HTR-8/SVneo (cell line): ENCODE measurements at places on chromosomes 12 and 14.

- no peak for DNase-seq
Observed at GRCh38 chr12:116415408-116416108, 138.1 kb upstream of the MED13L start.

GRCh38 chr14:56147986-56148901, 30.0 kb downstream of the PELI2 start:
- DNase-seq, result no peak

DNA sequence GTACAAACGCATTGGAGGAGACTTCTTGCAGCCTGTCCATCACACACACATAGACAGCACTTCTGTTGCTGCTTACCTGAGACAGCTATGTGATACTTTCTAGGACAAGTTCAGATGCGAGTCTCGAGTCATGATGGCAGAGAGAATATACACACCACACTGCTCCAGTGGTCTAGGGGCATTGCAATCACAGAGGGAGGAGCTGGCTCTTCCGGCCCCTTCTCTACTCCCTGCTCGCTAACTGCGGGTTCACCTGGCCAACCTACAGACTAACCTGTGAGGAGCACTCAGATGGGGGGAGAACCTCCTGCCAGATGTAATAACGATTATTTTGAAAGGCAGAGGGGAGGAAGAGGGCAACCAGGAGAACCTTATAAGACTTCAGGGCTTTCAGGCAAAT, 30.7 kb downstream of the EMP1 start:
- DNase-seq, result no peak

DNA sequence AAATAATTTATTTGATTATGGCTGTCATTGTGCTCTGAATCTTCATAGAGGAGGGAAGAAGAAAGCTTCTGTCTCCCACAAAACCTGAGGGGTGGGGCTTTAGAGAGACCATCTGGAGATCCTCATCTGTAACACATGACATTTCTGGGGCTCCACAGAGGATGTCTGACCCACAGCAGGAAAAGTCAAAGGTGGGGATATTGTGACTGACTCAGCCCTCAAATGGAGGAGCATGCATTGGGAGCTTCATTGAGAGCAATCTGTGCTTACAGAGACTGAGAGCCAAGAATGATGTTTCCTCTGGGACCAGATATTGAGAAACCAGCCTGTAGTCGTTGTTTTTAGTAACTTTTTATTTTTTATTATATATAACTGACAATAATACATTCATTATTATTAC, 158.7 kb downstream of the SYT1 start:
- no peak for DNase-seq

GRCh38 chr14:104111301-104112112, 26.0 kb downstream of the ASPG start:
- DNase-seq, result no peak

DNA sequence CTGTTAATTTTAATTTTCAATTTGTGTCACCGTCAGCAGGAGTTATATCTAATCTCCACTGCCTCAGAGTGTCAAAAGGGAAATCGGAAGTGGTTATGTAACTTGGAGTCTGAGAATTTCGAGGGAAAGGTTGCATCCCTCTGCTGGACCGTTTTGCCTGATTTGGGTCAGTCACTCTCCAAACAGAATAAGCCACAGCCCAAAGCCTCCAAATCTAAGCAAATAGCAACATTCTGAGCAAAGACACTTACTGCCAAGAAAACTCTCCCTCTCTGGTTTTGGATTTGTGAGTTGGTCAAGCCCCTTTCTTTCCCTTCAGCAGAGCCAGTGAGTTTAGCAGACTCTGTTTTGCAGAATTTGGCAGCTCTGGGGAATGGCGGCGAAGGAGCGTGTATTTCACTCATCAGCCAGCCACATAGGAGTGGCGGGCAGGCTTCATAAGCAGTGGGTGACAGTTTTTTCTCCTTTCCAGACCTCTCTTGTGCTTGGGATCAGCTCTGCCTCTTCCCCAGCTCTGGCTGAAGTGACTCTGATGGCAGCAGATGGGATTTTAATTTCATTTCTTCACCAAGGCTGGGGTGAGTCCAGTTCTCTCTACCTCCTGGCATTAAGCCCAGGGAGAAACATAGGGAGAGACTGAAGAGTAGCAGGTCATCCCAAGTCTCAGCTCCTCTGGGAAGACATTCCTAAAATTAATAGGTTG, 218.7 kb upstream of the NOS1 start:
- no peak for DNase-seq

DNA sequence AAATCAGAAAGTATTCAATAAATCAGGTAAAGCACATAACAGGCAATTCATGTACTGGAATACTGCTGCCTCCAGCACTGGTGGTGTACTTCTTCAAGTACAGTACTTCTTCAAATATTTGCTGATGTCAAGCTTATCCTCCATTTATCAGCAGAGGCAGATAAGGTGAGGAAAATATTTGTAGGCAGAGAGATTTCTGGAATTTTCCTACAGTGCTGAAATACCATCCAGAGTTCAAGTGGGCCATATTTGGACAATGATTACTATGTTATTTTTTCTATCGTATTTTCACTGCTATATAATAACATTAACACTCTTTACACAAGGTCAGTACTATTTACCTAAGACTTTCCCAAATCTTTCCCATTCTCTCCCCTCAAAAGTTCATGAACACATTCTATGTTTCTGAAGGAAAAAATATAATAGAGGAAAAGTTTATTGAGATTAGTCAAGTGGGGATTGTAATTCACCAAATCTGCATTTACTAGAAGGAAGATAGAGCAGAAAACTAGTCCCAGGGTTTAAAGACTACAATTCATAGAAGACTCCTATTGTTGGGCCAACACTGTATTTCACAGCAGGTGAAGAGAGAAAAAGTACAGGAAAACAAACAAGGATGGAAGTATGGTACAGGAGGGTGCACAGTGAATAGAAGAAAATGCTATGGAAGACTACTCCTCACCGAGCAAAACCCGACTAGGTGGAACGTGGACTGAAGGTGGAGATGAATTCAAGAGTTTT, 141.1 kb downstream of the PAWR start:
- no peak for DNase-seq

DNA sequence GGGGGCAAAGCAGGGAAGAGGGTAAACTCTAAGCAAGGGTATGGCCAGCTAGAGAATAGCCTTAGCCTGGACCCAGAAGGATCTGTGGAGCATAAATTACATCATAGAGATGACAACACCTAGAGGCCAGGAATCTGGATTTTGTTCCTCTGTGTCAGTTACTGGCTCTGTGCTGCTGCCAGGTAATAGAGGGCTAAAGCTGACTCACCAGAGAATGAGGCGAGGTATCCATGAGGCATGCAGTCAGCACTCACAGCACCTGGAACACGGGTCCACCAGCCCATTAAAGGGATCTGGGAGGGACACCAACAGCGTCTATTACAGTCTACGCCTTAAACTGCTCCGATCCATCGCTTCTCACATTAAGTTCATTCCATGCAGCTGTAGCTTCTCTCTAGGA, 74.9 kb upstream of the CMKLR1 start:
- no peak for DNase-seq

- DNase-seq, result no peak
Observed at GRCh38 chr12:19759227-19759626, 319.9 kb downstream of the AEBP2 start.
